ENCODE measurements at places on chromosomes 5 and 9.

- DNase-seq, result peak; percentile 29
Observed at GRCh38 chr9:129336601-129337331, 158.7 kb upstream of the IER5L start.

GRCh38 chr5:107966201-107966600 lies 295.5 kb upstream of the EFNA5 start:
- no peak for DNase-seq

- no peak for DNase-seq
Observed at GRCh38 chr5:161734741-161735140, 49.2 kb downstream of the GABRA6 start.

DNA sequence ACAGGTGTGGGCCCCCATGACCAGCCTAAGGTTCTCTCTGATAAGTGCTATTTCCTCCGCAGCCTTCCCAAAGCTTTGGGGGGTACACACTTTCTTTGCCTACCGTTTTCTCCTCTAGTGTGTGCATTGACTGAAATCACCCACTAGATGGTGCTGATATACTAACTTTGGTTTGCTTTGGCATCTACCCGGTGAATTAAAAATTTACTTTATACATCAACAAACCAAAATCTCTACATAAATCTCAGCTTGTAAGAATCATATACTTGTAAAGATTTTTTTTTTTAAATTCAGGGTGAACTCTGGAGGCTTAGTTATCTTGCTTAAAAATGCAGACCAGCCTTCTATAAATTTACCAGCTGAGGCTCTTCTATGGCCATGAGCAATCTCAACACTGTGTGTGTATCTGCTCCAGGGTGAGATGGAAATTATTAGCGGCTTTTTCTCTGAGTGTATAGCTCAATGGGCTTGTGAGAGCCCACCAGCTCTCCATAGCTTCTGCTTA lies 475.7 kb upstream of the TNC start:
- peak; percentile 10 for DNase-seq

- DNase-seq, result no peak
Observed at GRCh38 chr5:139393497-139394122, 1.3 kb downstream of the PROB1 start.

DNA sequence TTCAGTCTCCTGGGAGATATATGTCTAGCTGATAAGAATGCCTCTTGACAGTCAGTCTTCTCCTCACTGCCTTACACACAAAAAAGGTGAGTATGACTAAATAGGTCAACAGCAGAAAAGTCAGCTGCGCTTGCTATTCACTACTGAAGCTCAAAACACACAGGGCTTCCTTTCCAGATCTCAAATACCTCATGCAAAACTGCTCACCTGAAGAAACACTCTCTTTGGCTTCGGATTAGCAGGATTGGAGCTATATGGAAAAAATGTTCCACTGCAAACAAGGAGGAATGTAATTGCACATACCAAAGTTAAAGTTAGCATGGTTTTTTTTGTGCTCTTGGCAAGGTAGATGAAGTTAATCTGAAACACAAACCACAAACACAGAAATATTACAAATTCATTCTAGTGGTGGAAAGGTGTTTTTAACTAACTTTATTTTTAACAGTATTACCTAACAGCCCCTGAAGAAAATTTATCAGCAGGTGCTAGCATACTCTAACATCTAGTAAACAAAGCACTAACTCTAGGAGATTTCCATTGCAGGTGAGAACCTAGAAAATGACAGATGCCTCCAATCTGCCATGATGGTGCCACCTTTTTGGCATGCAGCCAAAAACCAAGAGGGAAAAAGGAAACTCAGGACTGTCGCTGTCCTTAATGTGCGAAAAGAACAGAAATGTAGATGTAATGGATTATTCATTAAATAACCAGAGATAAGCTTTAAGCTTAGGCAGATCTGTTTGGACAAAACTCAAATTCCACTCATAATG lies 31.8 kb downstream of the ERMP1 start:
- no peak for DNase-seq

DNA sequence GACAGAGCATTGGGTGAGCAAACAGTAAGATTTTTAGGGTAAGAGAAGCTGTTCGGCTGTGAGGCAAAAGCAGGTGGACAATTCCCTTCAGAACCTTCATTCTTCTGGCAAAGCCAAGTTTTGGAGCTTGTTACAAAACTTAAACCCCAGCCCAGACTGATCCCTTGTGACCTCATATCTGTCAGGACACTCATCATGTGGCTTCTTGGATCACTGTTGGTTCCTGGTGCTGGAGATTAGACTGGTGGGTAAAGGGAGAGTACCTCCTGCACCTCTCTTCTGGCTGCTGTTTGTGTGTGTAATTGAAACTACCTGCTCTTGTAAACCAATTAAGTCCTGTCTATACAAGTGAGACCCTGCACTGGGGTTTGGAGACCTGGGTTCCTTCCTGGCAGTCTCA lies 21.0 kb downstream of the LARP1 start:
- no peak for DNase-seq

GRCh38 chr9:16705111-16705604 lies 165.3 kb downstream of the BNC2 start:
- DNase-seq, result no peak

DNA sequence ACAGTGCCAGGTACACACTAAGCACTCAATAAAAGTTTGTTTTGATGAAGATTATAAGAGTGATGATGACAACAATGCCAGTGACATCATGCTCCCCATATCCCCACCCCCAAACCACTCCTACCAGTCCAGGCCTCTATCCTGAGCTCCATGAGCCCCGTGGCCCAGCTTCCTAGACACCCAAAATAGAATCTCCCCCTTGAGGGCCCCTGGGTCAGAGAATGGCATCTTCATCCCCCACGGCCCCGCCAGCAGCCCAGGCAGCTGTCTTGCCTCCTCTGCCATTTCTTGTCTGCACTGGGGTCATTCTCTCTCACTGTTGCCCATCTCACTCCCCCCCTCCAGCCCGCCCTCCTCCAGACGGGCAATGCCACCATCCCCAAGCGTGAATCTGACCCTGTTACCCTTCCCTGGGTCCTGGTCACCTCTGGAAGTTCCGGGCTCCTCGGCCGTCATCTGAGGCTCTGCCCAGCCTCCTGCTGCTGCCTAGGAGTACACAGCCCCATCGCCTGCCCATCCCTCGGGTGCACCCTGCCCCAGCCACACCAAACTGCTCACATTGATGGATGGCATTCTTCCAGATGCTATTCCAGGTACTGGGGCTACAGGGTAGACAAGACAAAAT lies 76.8 kb upstream of the LMX1B start:
- no peak for DNase-seq

- DNase-seq, result no peak
Observed at GRCh38 chr5:68533051-68533450, 317.5 kb downstream of the PIK3R1 start.
